Fibroblast of the aortic adventitia (primary cell): ENCODE measurements at places on chromosomes 13 and 19. TPM values are rescaled to one million over a fixed set of nuclear protein-coding genes. Genes with fewer than 3 reads are reported as not detected.
A peak's percentile ranks its signal among the peaks of the same experiment; 100 is the strongest.

Gene OR10H1
- not detected in 2 replicates for total RNA-seq

Gene MADCAM1
- 0.16 and 0.18 TPM in 2 replicates for total RNA-seq

Gene F10
- 2.7 and 12.6 TPM in 2 replicates for total RNA-seq

Gene MBD3L2
- total RNA-seq: not detected in 2 replicates

Gene CD37
- not detected in 2 replicates for total RNA-seq

Gene HRC
- not detected in 2 replicates for total RNA-seq

Gene TFDP1
- 45.6 and 102 TPM in 2 replicates for total RNA-seq

Gene RDH8
- not detected in 2 replicates for total RNA-seq

DNA sequence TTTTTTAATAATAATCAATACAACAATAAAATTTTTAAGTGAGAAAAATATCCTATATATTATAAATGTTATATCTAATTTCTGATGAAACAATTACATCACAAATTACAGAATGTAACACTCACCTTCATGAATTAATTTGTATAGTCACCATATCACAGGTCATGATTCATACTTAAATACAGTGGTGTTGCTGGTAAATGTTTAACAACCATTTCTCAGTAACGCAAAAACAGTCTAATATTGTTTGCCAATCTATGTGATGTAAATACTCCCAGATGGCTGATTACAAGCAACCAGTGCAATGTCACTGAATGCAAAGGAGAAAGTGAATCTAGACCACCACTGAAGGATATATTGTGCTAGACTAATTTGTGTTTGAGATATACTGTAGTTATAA, 97.5 kb downstream of the DIAPH3 start:
- DNase-seq: no peak

DNA sequence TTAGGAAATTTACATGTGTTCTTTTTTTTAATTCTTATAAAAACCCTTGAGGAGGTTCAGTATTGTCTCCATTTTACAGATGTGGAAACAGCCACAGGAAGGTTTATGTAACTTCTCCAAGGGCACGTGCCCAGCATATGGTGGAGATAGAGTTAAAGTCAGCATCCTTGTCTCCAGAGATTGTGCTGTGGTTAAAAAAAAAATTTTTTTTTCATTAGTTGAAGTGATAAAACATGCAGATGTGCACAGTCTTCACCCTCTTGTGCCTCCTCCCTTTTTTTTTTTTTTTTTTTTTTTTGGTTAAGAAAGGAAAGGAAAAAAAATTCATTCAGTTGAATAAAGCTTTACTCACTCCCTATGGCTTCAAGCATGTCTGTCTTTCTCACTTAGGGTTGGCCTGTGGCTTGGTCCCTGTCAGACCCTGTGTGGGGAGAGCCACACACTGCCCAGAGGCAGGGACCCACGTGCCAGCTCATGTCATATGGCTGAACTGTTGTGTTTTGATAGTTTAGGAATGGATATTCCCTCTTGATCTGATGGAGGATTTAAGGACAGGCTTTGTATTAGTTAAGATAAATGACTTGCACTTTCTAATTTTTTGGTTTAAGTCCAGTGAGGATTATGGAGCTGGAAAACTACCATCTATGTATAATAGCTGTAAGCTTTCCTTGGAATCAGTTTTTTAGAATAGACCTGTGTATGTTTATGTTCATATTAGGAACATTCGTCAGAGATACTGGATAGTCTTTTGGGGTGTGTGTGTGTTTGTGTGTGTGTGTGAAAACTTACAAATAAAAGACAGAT, 19.3 kb downstream of the RNASEH2B start:
- no peak for DNase-seq

- DNase-seq: no peak
These were observed 67.8 kb downstream of the DGKH start for GRCh38 chr13:42116225-42116624.

GRCh38 chr13:109628251-109628699, 158.1 kb downstream of the IRS2 start:
- peak; percentile 3 for DNase-seq

DNA sequence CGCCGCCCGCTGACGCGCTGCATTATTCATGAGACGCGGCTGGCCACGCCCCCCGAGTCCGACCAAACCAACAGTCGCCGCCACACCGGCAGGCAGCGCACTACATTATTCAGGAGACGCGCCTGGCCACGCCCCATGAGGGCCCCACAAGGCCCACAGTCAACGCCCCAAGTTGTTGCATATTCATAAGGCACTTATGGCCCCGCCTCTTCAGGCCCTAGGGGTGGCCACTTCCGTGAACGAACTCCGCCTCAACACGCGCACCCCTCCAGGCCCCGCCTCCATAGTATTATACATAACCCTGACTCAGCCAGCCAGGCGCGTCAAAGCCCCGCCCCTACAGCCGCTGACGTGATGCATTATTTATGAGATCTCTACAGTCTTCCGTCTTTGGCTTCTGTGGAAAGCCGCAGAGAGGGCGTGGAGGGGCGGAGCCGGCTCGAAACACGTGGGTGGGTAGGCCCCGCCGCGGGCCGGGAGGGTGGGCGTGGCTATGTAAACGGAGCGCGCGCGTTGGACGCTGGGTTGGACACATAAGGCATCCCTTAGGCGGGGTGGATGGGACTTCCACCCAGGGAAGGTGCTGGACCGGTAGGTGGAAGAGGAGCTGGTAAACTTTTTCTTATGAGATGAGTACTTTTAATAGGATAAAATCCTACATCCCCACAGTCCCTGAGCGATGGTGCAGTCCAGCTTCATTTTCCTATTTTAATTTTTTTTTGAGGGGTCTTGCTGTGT, 423 bp upstream of the ELL start:
- peak; percentile 100 for DNase-seq

GRCh38 chr13:98598043-98598442, 21.1 kb upstream of the STK24 start:
- peak; percentile 15 for DNase-seq

- no peak for DNase-seq
These were observed 251.1 kb downstream of the EFNB2 start for GRCh38 chr13:106284358-106284757.

DNA sequence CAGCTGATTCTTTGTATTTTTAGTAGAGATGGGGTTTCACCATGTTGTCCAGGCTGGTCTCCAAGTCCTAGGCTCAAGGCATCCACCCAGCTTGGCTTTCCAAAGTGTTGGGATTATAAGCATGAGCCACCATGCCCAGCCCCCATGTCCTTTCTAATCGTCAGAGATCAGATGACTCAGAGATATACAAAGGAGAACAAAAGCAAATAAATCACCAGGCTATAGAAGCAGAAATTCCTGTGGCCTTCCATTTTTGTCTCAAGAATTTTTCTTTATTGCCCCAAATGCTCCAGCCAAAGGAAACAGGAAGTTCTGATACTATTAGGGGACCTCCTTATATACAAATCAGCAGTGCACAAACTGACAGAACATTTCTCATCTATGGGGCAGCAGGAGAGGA, 207.8 kb downstream of the RFC3 start:
- peak; percentile 94 for DNase-seq

DNA sequence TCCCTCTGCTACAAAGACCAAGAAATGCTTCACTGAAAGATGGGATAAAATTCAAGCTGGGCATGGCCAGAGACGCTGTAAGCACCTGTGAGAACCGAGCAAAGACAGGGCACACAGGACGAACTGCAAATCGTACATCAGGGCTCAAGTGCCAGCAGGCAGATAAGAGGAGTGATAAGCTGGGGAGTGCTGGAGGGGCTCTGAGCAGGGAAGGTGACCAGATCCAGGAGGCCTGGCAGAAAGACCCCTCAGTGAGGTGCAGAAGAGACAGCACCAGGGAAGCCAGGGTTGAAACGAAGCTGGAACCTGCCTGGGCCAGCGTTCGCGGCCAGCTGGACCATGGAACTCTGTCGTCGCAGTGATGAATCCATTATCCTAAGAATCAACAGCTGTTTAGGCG, 10.2 kb downstream of the RAB20 start:
- DNase-seq: no peak

DNA sequence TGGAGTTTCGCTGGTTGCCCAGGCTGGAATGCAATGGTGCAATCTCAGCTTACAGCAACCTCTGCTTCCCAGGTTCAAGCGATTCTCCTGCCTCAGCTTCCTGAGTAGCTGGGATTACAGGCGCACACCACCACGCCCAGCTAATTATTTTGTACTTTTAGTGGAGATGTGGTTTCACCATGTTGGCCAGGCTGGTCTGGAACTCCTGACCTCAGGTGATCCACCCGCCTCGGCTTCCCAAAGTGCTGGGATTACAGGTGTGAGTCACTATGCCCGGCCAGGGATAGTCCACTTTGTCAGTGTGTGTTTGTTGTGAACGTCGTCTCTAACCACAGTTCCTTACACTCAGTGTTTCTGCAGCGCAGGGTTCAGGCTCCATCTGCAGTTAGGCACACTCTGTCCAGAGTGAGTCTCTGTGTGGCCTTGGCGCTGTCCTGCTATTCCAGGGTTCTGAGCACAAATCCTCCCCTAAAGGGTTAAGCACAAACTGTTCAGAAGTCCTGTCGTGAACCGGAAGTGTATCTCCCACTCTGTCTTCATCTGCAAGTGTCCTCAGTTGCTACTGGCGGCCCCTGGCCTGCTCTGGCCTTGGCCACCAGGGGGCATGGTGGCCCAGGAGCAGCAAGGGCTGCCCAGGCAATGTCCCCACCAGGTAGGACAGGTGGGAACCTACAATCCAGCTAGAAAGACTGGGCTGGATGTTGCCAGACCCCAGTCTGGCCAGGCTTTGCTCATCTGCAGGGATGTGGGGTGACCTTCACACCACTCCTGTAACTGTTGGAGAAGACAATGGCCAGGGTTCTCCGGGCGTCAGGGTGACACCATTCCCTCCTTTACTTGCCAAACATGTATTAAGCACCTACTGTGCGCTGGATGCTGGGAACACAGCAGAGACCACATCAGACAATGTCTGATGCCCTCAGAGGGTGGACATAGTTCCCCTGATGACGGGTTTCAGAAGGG, 38.8 kb upstream of the GATAD2A start:
- peak; percentile 58 for DNase-seq

DNA sequence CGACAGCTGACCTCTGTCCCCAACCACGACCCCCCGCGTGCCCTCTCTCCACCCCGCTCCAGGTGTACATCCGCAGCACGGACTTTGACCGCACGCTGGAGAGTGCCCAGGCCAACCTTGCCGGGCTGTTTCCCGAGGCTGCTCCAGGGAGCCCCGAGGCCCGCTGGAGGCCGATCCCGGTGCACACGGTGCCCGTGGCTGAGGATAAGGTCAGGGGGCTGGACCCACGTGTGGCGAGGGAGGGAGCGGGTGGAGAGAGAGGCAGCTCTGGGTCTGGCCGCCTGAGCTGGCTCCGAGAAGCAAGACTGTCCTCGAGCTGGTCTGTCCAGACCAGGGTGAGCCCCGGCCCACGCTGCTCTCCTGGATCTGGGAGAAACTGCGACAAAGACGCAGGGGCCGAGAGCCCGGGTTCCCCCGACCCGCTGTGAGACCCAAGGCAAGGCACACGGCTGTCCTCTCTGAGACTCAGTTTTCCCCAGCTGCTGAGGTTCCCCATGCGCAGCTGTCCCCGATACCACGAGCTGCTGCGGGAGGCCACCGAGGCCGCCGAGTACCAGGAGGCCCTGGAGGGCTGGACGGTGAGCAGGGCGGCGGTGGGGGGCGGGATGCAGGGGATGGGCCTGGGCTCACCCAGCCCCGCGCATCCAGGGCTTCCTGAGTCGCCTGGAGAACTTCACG, 1.5 kb downstream of the ACP4 start:
- DNase-seq: no peak

DNA sequence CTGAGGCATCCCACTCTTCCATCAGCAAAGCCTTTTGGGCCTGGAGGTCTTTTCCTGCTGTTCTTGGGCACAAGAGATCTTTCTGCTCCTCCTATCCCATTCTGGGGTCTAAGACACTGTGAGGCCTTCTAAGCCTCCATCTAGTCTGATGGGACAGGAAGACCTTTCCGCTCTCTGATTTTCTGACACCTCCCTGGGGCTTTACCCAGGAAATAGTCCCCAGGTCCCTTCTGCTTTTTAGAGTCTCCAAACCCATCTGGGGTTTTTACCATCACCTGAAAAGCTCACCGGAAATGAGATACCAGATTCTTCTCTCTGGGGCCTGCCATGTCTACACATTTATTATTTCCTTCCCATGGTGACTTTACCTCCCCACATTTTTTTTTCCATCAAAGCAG, 21.1 kb downstream of the CLEC17A start:
- DNase-seq: no peak

DNA sequence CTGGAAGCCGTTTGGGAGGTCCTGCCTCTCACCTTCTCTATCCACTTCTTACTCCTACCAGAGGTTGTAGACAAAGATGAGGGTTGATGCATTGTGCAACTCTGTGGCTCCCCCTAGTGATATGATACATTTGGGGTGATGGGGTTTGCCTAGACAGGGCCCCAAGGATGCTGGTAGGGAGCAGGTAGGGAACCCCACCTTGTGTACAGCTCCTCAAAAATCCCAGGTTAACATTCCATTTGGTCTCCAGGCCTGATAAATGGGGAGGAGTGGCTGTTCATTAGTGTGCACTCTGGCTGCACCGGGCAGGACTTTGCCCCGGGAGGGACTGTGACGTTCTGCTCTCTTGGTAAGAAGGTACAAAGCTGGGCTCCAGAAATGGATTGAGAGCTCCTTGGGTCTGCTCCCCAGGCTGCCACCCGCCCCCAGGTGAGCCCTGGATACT, 19.2 kb downstream of the SIGLEC8 start:
- no peak for DNase-seq

- DNase-seq: no peak
These were observed 211.1 kb downstream of the ZIC5 start for GRCh38 chr13:99760456-99760855.

DNA sequence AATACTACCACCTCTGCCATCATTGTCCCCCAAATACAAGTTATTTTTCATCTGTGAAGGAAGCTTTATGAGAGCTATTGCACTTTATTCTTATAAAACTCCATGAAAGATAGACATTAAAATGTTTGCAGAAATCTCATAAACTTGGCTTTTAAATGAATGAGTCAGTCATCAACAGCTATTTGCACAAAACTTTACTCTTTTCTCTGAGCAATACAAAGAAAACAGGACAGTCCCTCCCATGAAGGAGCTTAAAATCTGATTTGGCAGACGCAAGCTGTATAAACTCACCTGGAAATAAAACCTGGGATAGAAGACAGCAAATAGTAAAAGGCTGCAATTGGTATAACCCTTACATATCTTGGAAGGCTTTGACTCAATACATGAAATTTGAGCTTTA, 16.6 kb upstream of the RCBTB1 start:
- no peak for DNase-seq

DNA sequence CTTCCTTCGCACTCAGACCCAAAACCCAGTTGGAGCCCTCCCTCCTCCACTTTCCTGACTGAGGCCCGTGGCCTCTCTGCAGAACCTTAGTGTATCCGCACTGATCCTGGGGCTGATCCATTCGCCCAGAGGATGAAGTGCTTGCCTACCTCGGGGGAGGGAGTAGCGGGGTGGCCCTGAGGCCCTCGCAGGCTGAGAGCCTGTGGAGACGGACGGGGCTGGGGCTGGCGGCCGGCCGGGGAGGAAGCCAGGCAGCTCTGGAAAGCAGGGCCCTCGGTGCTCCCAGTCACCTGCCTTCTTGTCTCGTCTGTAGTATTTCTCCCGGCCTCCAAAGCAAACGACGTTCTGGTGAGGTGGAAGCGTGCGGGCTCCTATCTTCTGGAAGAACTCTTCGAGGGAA, 1.3 kb downstream of the PROZ start:
- DNase-seq: no peak

GRCh38 chr13:37106642-37107041, 1.2 kb upstream of the CSNK1A1L start:
- no peak for DNase-seq

GRCh38 chr13:102128216-102128810, 273.5 kb downstream of the FGF14 start:
- DNase-seq: peak; percentile 57
